ENCODE measurements at places on chromosomes 6 and 20.

DNA sequence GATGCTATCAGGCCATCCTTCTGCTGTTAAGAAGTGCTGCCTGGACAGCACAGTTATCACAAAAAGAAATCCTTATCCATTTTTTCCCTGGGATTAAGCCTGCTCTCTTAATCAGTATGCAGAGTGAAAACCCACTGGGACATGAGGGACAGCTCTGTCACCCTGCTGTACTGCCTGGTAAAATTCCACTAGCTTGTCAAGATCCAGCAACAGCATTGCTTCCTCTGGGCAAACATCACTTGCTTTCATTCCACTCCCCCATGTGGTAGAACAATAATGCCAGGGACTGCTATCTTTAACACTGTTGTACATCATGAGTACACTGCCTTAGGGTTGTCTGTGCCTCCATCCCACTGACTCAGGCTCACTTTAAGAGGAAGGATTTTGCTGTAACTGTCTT is 331.3 kb downstream of the KIF16B start:
- no peak for DNase-seq

- DNase-seq = no peak
These were observed 12.9 kb upstream of the ADTRP start for GRCh38 chr6:11791354-11792107.

DNA sequence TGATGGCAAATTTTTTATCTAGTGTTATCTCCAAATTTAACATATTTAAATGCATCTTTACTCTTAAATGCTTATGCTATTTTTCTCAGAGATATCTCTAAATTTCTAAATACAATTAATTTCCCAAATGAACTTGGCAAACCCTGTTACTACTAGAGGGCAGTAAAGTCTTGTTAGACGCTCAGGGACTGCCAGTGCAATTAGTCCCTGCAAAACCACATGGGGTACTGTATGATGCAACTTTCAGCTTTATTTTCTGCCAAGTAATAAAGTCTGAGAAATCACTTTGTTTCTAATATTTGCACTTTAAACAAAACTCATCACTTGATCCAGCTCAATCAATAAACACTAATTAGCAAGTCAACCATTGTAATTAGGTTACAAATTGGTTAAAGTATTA is 76.0 kb upstream of the ADGRB3 start:
- no peak for DNase-seq

DNA sequence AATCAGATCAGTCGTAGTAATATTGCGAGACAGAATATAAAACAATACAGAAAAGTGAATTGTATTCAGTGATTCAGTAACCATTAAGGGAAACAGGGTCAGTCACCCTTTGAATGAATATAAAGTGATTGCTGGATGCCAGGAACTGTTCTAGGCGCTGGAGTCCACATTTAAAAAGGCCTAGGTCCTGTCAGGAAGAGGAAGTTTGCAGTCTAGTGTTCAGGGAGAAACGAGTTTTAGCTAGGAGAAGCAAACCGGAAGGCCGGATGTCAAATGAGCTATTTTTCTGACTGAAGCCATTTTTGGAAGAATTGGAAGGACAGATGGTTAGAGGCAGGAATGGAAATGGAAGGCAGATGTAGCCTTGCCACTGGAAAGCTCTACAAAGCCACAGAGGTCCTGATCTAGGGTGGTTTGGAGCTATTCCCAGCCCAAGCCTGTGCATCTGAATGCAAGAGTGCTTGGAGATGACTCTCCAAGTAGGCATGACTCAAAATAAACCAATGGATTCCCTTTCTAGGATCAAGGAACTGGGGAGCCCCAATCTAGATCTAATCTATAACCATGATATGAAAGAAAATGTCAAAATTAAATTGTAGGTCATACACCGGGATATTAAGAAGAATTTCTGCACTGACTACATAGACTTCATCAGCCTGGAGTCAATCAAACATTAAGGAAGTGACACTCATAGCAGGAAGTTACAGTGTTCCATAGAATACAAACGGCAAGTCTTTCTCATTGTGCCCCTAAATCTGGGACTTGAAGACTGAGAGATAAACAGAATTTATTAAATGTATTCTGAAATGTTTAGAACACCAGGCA is 36.8 kb upstream of the CDKAL1 start:
- DNase-seq = no peak

GRCh38 chr6:80304014-80304413 is 197.5 kb downstream of the BCKDHB start:
- no peak for DNase-seq

GRCh38 chr6:14089224-14089623 is 28.3 kb upstream of the CD83 start:
- no peak for DNase-seq

GRCh38 chr6:83998021-83998584 is 35.5 kb upstream of the MRAP2 start:
- no peak for DNase-seq

GRCh38 chr6:38631186-38631783 is 8.4 kb downstream of the BTBD9 start:
- no peak for DNase-seq

- no peak for DNase-seq
These were observed 132.3 kb downstream of the UNC5CL start for GRCh38 chr6:40906759-40907158.

DNA sequence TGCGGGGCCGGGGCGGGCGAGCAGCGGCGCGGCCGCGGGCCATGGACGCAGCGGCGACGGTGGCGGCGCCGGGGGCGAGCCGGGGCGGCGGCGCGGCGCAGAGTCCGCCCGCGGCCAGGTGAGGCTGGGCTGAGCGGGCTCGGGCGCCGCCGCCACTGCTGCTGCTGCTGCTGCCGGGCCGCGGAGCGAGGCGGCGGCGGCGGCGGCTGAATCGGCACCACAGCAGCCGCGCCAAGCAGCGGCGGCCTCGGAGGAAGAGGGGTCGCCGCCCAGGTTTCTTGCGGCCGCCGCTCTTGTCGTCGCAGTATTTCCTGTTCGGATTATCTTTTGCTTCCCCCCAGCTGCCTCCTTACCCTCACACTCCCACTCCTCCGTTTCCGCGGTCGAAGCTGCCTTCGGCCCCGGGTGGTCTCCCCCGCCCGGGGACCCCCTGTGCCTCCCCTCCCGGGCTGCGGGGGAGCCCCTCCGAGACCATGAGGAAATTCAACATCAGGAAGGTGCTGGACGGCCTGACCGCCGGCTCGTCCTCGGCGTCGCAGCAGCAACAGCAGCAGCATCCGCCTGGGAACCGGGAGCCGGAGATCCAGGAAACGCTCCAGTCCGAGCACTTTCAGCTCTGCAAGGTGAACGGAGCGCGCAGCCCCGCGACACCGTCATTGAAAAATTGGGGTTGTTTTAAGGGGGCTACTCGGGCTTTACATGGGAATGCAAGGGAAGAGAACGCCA is at the start of gene STXBP5:
STXBP5 (plus strand) TSS at position 358 of the 726 bp plus-strand sequence; CDS start at position 474, 116 bp downstream.
- DNase-seq = peak; percentile 10

GRCh38 chr6:47917202-47917601 is 135.4 kb downstream of the OPN5 start:
- no peak for DNase-seq

- DNase-seq = no peak
These were observed 68.5 kb downstream of the FYN start for GRCh38 chr6:111804627-111805235.

- DNase-seq = no peak
These were observed 105.0 kb downstream of the VEGFA start for GRCh38 chr6:43874814-43875590.

DNA sequence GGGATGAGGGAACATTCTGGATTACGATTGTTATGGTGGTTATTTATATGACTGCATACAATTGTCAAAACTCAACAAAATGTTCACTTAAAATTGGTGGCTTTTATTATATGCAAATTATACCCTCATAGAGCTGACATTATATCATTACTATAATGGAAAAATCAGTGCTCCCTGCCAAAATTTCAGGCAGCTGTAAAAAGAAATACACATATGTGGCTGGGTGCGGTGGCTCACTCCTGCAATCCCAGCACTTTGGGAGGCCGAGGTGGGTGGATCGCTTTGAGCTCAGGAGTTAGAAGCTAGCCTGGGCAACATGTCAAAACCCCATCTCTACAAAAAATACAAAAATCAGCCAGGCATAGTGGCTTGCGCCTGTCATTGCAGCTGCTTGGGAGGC is 75.8 kb upstream of the SULF2 start:
- DNase-seq = no peak

DNA sequence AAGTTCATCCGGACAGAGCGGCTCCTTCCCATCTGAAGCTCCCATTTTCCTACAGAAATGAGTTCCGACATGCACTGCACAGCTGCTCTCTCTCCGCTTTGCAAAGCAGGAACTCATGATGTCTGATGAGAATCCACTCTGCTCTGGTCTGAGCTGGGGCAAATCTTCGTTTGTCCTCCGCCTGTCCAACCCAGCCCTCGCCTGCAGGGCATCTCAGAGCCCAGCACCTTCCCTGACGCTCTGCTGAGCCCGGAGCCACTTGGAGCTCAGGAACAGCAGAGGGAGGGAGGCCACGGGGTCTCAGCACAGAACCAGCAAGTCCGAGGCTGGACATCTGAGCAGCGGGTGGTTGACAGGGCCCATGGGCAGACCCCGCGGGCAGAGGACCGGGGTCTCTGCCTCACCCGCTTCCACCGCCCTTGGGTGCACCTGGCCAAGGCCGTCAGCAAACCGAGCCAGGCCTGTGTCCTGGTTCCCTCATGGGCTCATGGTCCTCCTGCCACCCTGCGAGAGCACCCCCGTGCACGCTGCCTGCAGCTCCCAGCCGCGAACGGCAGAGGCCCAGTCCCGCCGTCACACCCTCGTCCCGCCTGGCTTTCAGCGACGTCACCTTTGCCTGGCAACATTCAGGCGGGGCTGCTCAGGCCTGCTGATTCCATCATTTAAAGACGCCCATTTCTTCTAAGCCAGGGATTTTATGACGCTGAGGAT is 78.5 kb upstream of the BHLHE23 start:
- no peak for DNase-seq

DNA sequence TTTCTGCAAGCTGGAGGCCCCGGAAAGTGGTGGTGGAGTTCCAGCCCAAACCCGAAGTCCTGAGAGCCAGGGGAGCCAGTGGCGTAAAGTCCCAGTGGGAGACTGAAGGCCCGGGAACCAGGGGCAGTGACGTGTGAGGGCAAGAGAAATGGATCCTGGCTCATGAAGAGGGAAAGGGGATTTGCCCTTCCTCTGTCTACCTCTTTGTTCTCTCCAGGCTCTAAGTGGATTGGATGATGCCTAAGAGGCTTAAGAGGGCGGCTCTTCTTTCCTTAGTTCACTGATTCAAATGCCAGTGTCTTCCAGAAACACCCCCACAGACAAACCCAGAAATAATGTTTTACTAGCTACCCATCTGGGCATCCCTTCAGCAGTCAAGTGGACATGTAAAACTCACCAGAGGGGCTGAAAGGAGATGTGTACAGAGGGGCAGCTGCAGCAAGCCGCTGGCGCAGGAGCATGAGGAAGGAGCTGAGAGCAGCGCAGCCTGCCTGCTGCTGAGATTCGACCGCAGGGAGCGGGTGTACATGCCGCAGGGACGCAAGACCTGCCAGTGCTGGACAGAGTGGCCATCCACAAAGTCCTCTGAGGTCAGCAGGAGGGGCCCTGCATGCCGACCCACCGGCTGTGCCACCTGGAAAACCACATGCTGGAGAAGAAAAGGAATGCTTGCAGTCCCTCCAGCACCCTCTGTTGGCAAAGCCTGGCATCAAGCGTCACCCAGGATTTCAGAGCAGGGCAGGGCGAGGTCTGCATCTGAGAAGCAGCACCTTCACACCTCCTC is 29.5 kb downstream of the CDYL start:
- DNase-seq = no peak

GRCh38 chr20:31537890-31538289 is 23.6 kb downstream of the HM13 start:
- no peak for DNase-seq

- DNase-seq = no peak
These were observed 81.2 kb downstream of the THBS2 start for GRCh38 chr6:169172456-169172855.

- DNase-seq = no peak
These were observed 11.2 kb downstream of the MED20 start for GRCh38 chr6:41909727-41910126.

DNA sequence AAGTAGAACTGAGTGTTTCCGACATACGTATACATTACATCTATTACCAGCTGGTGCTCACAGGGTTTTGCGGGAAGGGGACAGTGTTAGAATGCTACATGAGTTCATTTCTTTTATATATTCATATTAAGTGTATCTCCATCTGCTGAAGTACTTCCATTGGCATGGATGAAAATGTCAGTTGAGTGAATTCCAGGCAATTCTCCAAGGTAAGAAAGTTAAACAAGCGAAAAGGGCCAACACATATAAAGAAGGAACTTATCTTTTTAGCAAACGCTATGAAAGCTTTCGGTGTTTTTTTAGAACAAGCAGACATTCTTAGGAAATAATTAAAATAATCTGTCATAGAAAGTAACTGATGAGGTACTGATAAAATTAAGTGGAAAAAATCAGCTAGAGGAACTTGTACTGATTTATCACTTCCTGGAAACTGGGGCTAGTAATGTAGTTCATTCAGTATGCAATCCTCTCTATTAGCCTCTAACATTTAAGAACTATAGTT is 34.6 kb downstream of the RNF146 start:
- DNase-seq = no peak

DNA sequence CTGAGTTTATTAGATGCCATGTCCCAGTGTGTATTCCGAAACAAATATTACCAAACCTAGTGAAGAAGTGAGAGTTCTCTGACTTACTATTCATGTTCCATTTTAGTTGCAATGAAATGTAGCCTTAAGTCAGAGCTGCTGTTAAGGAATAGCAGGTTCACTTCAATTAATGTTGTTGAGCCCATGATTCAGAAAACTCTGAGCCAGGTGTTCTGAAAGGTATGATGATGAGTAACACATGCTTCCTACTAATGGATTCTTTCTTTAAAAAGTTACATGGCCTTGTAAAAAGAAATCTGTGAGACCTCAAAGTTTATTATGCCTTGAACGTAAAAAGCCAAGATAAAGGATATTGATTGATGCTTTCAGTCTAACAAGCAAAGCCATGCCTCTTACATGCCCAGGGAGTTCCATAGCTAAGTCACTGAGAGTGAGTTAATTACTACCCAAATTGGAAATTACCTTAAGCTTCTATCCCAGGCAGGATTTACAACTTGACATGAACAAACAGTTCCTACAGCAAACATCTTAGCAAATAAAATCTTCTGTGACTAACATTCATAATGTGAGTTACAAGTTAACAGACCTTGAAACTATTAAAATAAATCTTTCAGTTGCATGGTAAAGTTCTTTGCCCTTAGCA is 122.9 kb downstream of the AKAP7 start:
- no peak for DNase-seq

DNA sequence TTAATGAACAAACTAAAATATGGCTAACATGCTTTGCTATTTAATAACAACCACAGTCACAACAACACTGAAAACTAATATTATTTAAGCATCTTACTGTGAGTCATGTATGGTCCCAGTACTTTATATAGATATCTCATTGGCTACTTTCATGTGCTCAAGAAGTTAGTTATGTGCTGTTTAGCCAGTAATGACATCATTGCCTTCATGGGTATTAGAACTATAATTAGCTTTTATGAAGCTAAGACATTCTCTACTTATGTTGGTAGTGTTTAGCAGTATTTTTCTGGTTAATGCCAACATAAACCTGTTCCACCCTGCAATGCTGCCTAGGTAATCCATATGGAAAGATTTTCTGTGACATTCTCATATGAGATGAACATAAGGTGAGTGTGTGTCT is 56.1 kb downstream of the ADGRG6 start:
- no peak for DNase-seq
